ENCODE measurements at places on chromosomes 4 and X. TPM values are rescaled to one million over a fixed set of nuclear protein-coding genes. Genes with fewer than 3 reads are reported as not detected.

GRCh38 chr4:32136081-32136787 lies 1416.1 kb downstream of the PCDH7 start:
- DNase-seq, result no peak

DNA sequence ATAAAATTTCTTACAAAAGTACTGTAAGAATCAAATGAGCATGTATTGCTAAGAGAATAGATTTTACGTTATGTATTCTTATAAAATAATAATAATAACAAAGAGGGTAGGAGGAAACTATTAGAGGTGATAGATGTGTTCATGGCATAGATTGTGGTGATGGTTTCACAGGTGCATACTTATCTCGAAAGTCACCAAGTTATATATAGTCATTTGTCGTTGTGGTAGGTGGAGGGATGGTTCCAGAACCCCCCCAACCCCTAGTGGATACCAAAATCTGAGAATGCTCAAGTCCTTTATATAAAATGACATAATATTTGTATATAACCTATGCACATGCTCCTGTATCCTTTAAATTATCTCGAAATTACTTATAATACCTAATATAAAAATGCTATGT lies 36.7 kb upstream of the H2AZ1 start:
- DNase-seq, result no peak

- no peak for DNase-seq
Observed at GRCh38 chr4:174069848-174070330, 213.6 kb downstream of the FBXO8 start.

DNA sequence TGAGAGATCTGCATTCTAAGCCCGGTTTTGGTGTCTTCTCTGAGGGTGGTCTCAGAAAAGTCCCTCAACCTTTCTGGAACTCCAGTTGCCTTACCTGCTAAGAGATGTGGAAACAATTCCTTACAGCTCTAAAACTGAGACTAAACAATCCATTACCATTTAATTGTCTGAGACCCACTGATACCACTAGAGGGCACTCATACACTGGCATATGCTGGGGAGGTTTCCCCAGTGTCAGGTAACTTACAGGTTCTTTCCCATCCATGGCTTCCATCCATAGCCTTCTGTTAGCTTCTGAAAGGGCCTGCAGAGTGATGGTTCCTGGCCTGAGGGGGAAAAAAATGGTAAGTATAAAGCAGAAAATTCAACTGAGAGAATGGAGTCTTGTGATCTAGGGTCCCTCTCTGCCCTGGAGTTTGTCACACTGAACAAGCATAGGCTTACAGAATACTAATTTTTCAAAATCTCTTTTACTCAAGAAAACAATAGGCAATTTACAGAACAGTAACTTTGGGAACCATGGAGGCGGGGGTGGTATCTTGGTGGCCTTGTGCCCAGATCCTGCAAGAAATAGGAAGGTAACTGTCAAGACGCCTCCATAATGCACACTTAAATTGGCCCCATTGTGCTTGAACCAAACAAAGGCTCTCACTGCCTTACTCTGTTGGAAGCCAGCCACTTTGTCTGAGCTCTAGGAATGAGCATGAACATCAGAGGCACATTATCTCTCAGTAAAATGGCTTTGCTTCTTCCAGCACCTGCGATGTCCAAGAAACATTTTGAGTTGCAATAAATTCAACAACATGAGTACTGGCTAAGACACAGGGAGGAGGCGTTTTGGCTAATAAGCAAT lies 236.1 kb downstream of the OPHN1 start:
- DNase-seq, result peak; percentile 38

- DNase-seq, result no peak
Observed at GRCh38 chr4:47122592-47123291, 91.4 kb downstream of the GABRB1 start.

DNA sequence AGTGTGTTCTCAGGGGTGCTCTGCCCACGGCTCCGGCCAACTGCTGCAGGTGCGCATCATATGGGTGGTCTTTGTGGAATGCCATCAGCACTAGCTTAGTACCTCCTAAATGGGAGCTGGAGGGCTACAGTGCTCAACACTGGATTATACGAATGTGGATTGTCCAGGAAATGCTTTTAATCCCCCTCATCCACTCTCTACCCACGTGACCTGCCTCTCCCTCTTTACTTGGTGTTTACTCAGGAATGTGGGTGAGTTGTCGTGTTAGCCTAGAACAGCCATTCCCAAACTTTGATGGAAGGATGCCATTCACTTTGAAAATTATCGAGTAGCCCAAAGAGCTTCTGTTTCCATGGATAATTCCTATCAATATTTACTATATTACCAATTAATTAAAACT lies 150.8 kb downstream of the PTTG2 start:
- no peak for DNase-seq

- no peak for DNase-seq
Observed at GRCh38 chr4:1471443-1472147, 65.4 kb upstream of the NKX1-1 start.

DNA sequence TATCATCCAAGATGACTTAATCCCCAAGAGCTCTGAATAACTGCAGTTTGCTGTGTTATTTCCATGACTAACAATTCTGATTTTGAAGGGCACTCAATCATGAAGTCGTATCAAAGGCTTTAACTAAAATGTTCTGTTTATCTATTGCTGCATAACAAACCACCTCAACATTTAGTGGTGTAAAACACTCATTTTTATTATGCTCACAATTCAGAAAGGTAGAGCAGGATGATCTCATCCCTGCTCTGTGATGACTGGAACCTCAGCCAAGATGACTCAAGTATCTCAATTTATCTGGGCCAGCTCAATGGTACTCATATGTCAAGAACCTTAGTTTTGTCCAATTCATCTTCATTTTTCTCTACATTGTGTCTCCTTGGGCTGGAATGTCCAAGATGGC lies 451.1 kb downstream of the PPARGC1A start:
- no peak for DNase-seq

DNA sequence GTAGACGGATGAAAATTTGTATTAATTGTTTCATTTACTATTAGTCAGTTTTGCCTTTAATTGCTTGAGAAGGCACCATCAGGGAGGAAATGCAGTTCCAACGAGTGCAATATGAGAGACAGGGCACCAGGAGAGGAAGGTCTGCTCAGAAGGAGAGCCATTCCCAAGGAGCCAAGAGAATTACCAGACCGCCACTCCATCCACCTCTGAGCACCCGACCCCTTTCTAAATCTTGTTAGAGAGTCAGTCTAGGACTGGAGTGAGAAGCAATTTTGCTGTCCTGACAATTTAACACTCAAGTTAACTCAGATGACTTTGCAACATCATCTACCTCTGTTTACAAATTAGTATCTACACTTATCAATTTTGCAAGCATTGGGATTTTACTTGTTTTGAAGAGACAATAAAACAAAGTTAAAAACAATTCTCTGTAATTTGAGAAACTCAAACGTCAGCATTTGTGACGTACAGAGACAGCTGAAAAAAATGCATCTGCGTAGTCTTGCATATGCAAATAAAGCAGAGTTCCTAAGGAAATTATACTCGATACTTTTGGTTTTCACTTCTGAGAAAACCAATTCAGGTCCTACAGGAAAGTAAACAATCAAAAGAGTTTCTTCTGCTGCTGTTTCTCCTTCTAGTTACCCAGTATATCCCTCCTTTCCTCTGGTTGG lies 1704.7 kb upstream of the TENM3 start:
- no peak for DNase-seq

DNA sequence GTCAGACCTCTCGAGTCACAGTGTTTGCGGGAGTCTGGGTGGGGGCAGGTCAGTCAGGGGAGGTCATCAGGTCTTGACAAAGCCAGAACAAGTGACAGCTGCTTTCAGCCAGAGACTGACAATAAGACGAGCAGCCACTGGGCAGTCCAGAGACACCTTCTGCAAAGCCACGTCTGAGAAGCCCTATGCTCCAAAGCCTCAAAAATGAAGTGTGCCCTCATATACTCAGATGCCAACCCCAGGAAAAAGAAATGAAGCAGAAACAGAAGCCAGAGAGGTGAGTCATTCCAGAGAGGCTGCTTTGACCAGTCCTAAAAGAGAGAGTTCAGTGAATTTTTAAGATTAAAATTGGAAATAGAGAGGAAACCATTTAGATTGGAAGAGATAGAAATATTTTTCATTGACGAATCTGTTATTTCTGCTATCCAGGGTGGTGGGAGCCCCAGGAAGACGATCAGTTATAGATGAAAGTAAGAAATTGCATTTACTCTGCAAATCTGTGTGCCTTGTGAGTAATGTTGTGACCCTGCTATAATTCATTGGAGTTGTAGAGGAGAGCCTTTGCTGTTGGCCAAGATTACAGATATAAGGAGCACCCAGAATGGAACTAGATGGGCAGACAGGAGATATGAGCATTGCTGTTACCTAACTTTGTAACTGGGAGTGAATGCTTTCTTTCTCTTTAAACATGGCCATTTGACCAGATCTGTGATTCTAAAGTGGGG lies 77.9 kb downstream of the LRRC66 start:
- no peak for DNase-seq

- DNase-seq, result no peak
Observed at GRCh38 chr4:133186210-133186609, 37.1 kb downstream of the PCDH10 start.

DNA sequence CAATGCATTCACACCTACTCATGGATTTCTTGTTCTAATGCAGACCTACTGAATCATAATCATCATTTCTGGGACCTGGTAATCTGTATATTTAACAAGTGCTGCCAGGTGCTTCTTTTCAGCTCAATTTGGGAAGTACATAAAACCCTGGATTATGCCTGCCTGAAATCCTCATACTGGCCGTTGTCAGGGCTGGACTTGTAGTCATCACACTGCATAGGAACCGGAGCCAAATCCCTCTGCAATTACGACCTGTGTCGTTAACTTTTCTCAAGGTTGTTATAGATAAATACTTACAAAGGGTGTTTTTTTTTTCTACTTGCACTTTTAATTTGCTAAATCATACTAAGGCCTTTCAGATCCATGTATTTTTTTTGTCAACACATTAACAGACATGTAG lies 294.9 kb upstream of the PRPS2 start:
- no peak for DNase-seq

DNA sequence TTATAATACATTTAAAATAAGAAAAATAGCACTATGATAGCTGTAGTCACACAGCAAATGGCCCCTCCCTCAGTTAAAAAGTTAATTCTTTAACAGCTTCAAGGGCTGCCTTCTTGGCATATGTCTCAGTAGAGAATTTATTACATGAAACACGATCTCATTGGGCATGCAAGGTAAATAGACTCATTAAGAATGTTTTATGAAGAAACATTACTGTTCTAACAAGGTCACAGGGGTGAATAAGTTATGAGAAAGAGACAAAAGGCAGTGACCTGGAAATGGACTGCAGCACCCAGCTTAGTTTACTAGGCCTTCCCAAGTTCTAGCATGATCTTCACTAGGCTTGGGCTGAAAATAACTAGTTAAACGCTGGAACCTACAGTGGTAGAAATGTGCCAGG lies 277.7 kb downstream of the NR3C2 start:
- DNase-seq, result no peak

- DNase-seq, result no peak
Observed at GRCh38 chr4:156614536-156614935, 357.1 kb downstream of the PDGFC start.

DNA sequence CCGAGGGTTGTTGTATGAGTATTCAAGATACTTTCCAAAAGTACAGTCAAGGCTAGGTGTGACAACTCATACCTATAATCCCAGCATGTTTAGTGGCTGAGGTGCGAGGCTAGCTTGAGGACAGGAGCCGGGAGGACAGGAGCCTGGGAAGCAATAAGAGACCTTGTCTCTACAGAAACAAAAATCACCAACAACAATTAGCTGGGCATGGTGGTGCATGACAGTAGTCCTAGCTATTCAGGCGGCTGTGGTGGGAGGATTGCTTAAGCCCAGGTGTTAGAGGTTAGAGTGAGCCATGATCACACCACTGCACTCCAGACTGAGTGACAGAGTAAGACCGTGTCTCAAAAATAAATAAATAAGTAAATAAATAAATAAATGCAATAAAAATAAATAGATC lies 91.6 kb downstream of the TLL1 start:
- DNase-seq, result no peak

DNA sequence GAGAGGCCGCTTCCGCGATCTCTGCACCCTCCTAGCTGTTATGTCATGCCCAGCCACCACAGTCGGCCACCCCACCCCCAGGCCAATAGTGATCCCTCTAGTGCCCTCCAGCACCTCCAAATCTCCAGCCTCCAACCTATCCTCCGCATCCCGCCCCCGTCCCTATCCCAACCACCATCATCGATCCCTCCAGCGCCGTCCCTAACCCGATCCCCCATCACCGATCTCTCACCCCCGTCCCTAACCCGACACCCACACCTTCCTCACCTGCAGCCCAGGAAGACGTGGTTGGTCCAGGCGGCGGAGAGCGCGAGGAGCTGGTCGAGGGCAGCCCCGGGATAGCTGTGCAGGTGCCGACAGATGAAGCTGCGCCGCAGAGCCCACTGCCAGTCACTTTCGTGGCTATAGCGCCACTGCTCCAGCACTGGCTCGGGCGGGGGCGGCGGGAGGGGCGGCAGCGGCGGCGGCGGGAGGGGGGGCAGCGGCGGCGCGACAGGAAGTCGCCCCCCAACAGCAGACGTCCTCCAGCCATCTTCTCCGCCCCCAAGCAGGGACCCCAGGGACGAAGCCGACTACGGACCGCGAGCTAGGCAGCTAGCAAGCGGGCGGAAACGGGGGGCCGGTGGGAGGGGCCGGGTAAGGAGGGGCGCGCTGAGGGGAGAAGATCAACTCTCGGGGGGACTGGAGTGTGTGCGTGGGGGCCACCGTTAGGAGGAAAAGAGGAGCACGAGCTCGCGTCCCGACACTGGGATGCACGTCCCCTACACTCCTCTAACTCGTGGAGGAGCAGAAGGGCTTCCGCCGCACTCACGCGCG lies 552 bp downstream of the NKRF start:
- peak; percentile 54 for DNase-seq

- DNase-seq, result no peak
Observed at GRCh38 chr4:38371391-38371851, 292.6 kb upstream of the KLF3 start.

DNA sequence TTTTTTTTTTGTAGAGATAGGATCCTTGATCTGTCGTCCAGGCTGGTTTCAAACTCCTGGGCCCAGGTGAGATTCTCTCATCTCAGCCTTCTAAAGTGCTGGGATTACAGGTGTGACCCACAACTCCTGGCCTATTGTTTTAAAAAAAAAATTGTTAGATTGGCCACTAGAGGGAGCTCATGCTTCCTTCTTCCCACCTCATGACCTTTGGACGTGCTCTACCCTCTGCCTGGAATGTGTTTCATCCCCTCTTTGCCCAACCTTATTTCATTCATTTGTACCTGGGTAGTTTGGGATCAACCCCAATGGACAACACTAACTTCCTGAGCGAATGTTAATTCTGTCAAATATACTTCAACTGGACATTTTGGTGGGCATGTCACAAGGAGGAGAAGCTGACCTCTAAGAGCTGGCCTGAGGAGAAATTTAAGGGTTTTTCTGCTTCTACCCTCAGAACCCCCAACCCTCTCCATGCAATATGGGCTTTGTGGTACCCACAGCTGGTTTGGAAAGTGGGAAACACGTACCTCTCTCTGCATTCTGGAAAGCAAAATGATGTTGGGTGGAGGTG lies 6.4 kb downstream of the PPEF2 start:
- no peak for DNase-seq

Gene ENPEP
- 1.3 TPM for total RNA-seq

Gene UBA1
- 233 TPM for total RNA-seq

Gene DGAT2L6
- total RNA-seq, result not detected

Gene CXCL3
- 1.3 TPM for total RNA-seq

Gene SRPX2
- 2.6 TPM for total RNA-seq

Gene COL4A6
- 1.2 TPM for total RNA-seq

Gene RTL9
- total RNA-seq, result 0.60 TPM

Gene LONRF3
- total RNA-seq, result 9.2 TPM

Gene C4orf51
- not detected for total RNA-seq
